ENCODE measurements at places on chromosomes 1 and 21. TPM values are rescaled to one million over a fixed set of nuclear protein-coding genes. Genes with fewer than 3 reads are reported as not detected.

Gene LCE1A
- not detected for total RNA-seq

Gene FMN2
- not detected for total RNA-seq

Gene OLIG2
- total RNA-seq, result not detected

Gene HEYL
- total RNA-seq, result not detected

Gene RXFP4
- not detected for total RNA-seq

Gene SYT2
- not detected for total RNA-seq

Gene RIIAD1
- not detected for total RNA-seq

Gene USP16
- 45.7 TPM for total RNA-seq

Gene FUBP1
- total RNA-seq, result 284 TPM

Gene INKA2
- 2.6 TPM for total RNA-seq

- H3K4me1 ChIP-seq, result peaks cover 16% of the 10 kb centered on the region
- peak overlapping the region; percentile 58 for H3K27ac ChIP-seq
- no peak overlapping the region for H3K4me3 ChIP-seq
- peaks cover 47% of the 10 kb centered on the region for H3K36me3 ChIP-seq
Observed at GRCh38 chr1:18907021-18907916, 4.9 kb upstream of the ALDH4A1 start.

DNA sequence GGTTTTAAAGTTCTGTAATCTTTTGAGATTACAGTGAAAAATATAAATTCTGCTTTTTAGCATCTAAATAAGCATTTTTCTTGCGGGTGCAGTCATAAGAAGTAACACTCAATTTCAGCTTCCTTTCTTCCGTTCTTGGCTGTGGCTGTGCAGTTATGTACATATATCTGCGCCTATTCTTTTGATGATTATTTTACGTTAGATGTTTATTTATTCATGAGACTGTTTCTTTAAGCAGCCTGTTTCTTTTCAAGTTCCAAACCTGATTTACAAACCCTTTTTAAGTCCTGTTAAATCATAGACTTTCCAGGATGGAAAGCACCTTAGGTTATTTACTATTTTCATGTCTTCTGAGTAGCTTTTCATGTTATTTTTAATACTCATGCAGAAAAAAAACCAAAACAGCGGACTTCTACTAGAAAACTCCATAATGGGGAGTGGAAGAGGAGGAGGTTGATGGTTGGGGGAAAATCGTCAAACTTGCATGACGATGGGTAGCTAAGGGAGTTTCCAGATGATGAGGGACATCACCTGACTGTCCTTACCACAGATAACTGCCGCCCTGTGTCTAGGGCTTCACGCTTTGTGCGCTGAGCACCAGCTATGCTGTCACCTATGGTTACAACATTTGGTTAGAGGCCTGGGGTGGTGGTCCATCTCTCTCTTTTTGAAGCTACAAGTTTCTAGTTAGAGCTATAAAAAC, 2.6 kb downstream of the PRDM2 start:
- peak overlapping the region; percentile 84 for H3K27ac ChIP-seq
- H3K4me3 ChIP-seq, result peak overlapping the region; percentile 52

GRCh38 chr1:63746129-63746864, 27.5 kb upstream of the ROR1 start:
- peak overlapping the region; percentile 26 for H3K4me3 ChIP-seq
- H3K4me1 ChIP-seq, result peaks cover 31% of the 10 kb centered on the region
- H3K36me3 ChIP-seq, result no peaks in the 10 kb centered on the region
- peak; percentile 66 for DNase-seq
- peak overlapping the region; percentile 59 for H3K27ac ChIP-seq

GRCh38 chr1:45198185-45198584, 8.2 kb downstream of the ZSWIM5 start:
- no peak overlapping the region for H3K27ac ChIP-seq
- DNase-seq, result no peak
- H3K4me1 ChIP-seq, result no peaks in the 10 kb centered on the region

- H3K36me3 ChIP-seq, result peaks cover 6% of the 10 kb centered on the region
- DNase-seq, result peak; percentile 93
- H3K4me3 ChIP-seq, result peak overlapping the region; percentile 82
- H3K27ac ChIP-seq, result peak overlapping the region; percentile 100
- no peaks in the 10 kb centered on the region for H3K27me3 ChIP-seq
- H3K4me1 ChIP-seq, result peaks cover 49% of the 10 kb centered on the region
Observed at GRCh38 chr1:27136998-27137542, 17.9 kb downstream of the SLC9A1 start.

- DNase-seq, result no peak
- no peaks in the 10 kb centered on the region for H3K27me3 ChIP-seq
Observed at GRCh38 chr1:116532671-116533428, 38.0 kb downstream of the CD58 start.

GRCh38 chr1:194068446-194069167, 882.2 kb upstream of the B3GALT2 start:
- no peaks in the 10 kb centered on the region for H3K36me3 ChIP-seq
- no peaks in the 10 kb centered on the region for H3K27me3 ChIP-seq
- H3K27ac ChIP-seq, result no peak overlapping the region

DNA sequence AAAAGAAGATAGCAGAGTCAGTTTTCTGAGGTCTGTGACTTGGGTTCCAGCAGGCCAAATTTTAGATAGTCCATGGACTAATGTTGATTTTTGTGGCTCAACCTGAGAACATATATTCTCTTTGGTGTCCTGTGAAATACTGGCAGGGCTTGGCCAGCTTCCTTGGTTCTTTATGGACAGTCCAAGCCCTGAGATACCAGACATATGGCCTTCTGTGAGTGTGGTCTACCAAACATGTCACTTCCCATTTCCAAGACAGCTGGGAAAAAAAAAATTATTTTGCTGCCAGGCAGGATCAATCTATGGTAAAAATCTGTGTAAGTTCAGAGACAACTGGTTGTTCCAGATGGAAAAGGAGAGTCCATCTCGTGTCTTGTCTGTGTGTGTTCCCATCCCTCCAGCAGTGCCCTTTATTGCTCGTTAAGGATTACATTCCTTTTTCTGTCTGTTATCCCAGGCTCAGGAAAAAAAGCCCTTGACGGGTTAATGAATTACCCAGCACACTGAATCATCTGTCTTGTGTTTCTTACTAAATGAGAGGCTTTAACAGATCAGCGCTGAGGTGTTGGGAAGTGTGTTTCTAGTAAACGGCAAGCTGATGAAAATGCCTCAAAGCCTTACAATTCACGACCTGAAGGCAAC, 33.4 kb upstream of the XPR1 start:
- no peak for DNase-seq
- peaks cover 23% of the 10 kb centered on the region for H3K27me3 ChIP-seq

- peaks cover 33% of the 10 kb centered on the region for H3K4me1 ChIP-seq
- peak overlapping the region; percentile 67 for H3K4me3 ChIP-seq
- peaks cover 22% of the 10 kb centered on the region for H3K36me3 ChIP-seq
Observed at GRCh38 chr21:44303490-44303981, 3.7 kb downstream of the PFKL start.

DNA sequence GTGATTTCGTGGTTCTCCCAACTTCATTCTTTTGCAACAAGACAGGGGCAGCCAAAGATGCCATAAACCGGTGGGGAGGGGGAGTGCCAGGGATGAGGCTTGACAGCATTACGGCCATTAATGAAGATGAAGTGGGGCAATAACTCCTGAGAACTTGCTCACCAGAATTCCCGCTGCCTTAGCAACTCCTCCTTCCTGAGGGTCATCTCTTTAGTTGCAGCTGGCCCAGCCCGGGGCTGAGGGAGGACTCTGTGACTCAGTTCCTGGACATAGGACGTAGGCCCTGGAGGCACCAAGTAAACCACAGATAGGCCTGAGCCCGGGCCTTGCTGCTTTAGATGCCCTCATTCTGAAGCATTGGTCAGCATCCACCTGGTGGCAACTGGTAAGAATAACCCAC, 330.2 kb downstream of the RRAGC start:
- no peak overlapping the region for H3K4me3 ChIP-seq
- H3K36me3 ChIP-seq, result no peaks in the 10 kb centered on the region
- no peak for DNase-seq
- no peak overlapping the region for H3K27ac ChIP-seq
- H3K27me3 ChIP-seq, result peaks cover under 1% of the 10 kb centered on the region

- no peak for DNase-seq
- no peak overlapping the region for H3K27ac ChIP-seq
- H3K4me1 ChIP-seq, result peaks cover 30% of the 10 kb centered on the region
- H3K4me3 ChIP-seq, result no peak overlapping the region
- H3K27me3 ChIP-seq, result no peaks in the 10 kb centered on the region
Observed at GRCh38 chr1:155513300-155513916, 49.2 kb downstream of the ASH1L start.

DNA sequence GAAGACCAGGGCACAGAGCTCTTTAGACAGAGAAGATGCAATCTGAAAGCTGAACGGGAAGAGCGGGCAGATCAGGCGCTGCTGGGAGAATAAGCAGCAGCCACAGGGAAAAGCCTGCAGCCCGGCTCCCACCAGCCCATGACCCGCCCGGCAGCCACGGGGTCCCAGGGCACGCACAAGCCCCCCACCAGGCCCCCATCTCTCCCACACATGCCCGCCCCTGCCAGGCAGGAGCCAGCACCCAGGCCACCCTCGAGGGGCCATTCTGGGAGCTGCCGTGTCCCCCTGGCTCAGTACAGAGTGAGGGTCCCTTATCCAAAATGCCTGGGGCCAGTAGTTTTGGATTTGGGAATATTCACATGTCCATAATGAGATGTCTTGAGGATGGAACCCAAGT, 16.3 kb downstream of the SLC19A1 start:
- H3K36me3 ChIP-seq, result peaks cover 49% of the 10 kb centered on the region
- H3K4me1 ChIP-seq, result no peaks in the 10 kb centered on the region
- H3K27ac ChIP-seq, result no peak overlapping the region
- DNase-seq, result no peak

DNA sequence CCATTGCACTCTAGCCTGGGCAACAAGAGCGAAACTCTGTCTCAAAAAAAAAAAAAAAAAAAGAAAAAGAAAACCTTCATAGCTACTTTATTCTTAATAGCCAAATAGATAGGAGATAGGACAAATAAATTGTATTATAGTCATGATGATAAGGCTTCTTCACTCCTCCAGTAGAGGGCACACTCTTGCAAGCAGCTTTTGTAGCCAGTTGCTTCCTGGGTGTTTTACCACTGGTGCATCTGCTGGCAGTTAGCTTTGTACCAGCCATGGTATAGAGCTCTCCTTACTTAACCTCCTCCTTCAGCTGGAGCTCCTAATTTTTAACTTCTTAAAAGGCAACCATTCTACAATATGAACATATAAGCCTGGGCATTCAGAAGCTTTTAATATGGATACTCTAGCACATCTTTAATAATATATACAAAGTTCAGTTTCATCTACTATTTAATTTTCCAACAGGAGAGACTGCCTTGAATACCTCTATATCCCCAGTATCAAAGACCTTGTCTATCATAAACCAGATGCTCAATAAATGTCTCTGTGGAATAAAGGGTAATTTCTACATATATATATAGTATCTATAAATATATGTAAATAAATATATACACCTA, 35.8 kb downstream of the EVI5 start:
- no peaks in the 10 kb centered on the region for H3K36me3 ChIP-seq
- peak; percentile 80 for DNase-seq
- H3K4me1 ChIP-seq, result no peaks in the 10 kb centered on the region
- H3K4me3 ChIP-seq, result no peak overlapping the region
- H3K27me3 ChIP-seq, result peaks cover 16% of the 10 kb centered on the region

DNA sequence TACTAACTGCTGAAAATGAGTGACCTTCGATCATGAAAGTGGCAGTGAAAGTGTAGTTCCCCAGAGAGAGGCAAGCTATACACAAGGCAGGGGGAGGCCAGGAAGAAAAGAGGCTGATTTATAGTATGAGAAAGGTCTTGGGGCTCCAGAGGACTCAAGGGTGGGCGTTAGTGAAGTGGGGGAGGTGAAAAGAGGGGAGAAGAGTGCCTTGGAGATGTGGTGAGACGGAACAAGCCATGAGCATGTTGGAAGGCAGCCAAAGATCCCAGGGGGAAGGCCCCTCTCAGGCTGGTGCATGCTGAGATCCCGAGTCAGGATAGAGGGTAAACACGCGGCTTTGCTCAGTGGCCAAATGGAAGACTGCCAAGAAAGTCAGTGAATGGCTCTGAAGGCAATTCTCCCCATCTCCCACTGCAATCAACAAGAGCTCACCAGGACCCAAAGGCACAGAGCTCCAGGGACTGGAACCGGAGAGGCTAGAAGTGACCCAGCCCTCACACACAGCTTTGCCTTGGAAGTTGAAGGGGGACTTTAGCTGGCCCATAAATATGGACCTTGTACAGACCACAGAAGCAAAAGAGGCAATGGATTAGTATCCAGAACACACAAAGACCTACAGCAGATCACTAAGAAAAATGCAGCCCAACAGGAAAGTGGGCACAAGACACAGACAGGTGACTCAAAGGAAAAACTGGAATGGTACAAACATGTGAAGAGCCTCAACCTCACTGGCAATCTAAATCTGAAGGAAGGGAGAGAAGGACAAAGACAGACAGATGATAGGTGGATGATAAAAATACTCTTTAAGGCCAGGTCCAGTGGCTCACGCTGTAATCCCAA, 49.6 kb downstream of the HSF2BP start:
- peaks cover 5% of the 10 kb centered on the region for H3K27me3 ChIP-seq
- H3K27ac ChIP-seq, result no peak overlapping the region
- no peak overlapping the region for H3K4me3 ChIP-seq
- no peak for DNase-seq
- no peaks in the 10 kb centered on the region for H3K36me3 ChIP-seq

DNA sequence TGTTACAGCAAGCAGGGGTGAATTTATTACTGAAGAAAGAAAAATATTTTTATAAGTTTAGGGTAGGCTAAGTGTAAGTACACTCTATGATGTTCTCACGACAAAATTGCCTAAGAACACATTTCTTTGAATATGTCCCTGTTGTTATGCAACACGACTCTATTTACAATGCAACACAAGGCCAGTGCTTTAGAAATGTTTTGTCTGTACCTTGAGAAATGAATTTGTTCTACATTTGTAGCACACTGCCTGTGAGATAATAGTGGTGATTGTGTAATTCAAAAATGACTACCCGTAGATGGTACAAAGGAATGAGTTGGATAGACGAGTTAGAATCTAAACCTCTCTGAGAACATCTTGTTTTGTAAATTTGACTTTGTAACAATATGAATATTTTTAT, 63.7 kb upstream of the IGSF5 start:
- H3K27ac ChIP-seq, result no peak overlapping the region
- no peak for DNase-seq
- no peaks in the 10 kb centered on the region for H3K36me3 ChIP-seq
- H3K4me3 ChIP-seq, result no peak overlapping the region

DNA sequence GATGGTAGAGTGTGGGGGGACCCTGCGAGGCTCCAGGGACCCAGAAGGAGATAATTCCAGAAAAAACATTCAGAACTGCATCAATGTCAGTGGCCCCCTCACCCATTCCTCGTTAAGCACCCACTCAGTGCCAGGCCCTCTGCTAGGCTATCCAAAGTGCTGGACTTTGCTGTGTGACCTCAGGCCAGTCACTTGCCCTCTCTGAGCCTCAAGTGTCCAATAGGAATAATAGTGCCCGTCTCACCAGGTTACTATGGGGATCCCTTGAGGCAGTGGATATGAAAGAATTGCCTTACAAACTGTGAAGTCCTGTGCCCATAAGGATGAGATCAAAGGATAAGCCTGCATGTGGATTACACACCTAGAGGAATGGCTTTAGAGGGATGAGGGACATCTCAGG, 83.4 kb downstream of the IGSF21 start:
- no peaks in the 10 kb centered on the region for H3K36me3 ChIP-seq
- no peak overlapping the region for H3K27ac ChIP-seq
- peaks cover 6% of the 10 kb centered on the region for H3K27me3 ChIP-seq
- no peaks in the 10 kb centered on the region for H3K4me1 ChIP-seq

- H3K4me1 ChIP-seq, result peaks cover 30% of the 10 kb centered on the region
- H3K36me3 ChIP-seq, result peaks cover 56% of the 10 kb centered on the region
- H3K27me3 ChIP-seq, result no peaks in the 10 kb centered on the region
- H3K27ac ChIP-seq, result peak overlapping the region; percentile 24
- no peak overlapping the region for H3K4me3 ChIP-seq
- DNase-seq, result no peak
Observed at GRCh38 chr1:6596351-6596750, 6.3 kb downstream of the KLHL21 start.

- no peak overlapping the region for H3K27ac ChIP-seq
- no peaks in the 10 kb centered on the region for H3K27me3 ChIP-seq
- H3K36me3 ChIP-seq, result no peaks in the 10 kb centered on the region
- no peak for DNase-seq
- H3K4me1 ChIP-seq, result no peaks in the 10 kb centered on the region
- H3K4me3 ChIP-seq, result no peak overlapping the region
Observed at GRCh38 chr1:61472876-61473275, 252.1 kb downstream of the TM2D1 start.
